ENCODE measurements at places on chromosomes 2 and 18.

GRCh38 chr2:71466301-71467179 is 13.2 kb downstream of the DYSF start:
- no peak for DNase-seq

DNA sequence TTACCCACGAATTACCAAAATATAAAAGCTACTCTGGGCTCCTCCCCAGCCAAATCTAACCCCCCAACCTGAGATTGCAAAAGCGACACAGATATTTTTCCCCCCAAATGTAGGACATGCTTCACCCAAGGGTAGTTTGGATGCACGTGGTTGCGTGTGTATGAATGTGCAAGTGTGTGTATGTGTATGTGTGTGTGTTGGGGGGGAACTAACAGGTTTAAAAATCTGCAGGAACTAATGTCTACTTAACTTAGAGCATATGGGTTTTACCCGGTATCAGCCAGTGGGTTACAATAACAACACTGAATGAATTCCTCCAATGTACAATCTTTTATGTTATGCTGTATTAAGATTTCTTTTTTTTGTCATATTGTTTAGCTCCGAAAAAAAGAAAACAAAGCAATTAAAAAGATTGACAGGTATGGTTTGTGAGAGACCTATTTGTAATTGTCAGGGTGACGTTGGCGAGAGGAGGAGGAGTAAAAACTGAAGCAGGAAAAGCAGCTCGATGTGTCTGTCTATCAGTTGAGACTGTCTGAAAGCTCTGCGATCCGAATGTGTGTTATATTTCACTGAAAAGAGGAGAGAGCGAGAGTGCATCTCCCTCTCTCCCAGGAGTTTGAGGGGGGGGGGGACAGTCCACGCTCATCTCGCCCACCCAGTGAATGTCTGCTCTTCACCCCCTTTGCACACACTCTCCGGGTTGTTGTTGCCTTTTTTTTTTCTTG is at the start of gene TSHZ1:
Gene TSHZ1 (plus strand): TSS at position 524 of the 728 bp plus-strand sequence. CDS start 1,080 bp downstream, outside the sequence.
- peak; percentile 59 for DNase-seq

DNA sequence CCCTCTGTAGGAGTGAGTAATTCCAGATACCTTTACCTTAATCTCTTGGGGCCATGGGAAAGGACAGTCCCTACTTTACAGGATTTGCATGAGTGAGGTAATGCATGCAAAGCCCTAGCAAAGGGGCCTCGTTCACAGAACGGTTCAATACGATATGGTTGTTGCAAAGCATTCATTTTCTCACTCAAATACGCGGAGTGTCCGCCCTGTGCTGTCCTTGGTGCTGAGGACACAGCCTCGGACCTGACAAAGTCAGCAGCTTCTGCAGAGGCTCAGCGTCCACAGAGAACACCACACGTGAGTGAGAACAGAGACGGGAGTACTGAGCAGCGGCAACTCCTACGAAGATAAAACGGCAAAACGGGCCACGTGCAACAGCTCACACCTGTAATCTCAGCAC is 125.7 kb downstream of the EIPR1 start:
- DNase-seq = no peak

DNA sequence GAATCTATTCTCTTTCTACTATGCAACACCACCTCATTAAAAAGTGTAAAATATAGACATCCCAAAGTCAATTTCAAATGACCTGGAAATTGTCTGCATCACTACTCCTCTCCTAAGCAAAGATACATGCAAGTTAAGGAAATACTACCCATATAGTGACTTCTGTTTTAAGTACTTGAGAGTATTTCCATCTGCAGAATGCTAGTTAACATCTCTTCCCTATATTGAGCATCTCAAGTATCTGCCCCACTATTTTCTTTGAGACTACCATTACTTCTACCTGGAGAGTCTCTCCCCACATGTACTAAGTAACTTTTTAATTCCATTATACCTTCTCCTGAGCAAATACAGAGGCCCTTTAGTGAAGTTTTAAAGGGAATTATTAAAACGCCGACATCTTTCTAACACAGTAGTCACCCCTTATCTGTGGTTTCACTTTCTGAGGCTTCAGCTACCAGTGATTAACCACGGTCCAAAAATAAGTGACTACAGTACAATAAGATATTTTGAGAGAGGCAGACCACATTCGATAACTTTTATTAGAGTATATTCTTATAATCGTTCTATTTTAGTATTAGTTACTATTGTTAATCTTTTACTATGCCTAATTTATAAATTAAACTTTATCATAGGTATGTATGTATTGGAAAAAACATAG is 21.8 kb downstream of the CWC22 start:
- DNase-seq = no peak

DNA sequence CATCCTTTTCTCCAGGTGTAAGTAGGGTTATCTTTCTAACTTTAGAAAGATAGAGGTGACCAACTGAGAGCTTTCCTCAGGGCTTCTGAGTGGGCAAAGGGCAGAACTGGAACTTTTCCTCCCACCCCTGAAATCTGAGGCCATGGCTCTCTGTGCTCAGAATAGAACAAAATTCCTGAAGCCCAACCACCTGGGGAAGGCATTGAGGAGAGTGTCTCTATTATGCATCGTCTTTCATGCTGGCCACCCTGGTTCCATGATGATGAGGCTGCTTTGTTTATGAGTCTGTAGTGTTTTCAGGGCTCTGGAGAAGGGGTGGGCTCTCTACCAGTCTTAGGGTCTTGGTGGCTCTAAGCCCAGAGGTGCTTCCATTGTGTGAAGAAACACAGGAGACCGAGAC is 30.7 kb upstream of the IL1R1 start:
- no peak for DNase-seq

- DNase-seq = no peak
Measured at GRCh38 chr2:590214-591175, 86.7 kb downstream of the TMEM18 start.

DNA sequence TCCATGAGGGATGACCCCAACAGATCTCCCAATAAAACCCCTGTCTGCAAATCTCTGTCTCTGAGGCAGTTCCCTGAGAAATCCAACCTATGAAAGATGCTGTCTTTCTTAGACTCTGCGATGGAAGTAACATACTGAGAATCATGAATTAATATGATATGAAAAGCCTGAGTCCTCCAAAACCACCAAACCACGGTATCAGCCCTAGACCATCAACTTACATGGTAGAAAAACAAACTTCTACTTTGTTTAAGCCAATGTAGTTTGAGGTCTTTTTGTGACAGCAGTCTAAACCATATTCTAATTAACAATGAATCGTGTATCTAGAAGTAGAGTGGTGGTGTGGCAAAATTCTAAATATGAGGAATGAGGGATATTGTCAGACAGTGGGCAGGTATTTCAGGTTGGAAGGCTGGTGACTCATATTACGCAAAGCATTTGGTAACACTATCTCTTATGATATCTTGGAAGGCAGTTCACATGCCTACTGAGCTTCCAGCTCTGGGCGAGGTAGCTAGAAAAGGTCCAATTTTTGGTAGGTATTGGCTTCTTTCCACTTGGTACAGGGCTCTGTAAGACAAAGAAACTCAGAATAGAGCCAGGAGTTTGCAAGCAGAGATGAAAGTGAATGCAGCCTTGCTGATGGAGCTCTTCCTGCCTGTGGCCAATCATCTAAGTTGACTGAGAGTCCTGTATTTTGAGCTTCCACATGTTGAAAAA is 215.8 kb downstream of the ZFP36L2 start:
- no peak for DNase-seq

- DNase-seq = peak; percentile 67
Measured at GRCh38 chr2:131682122-131682944, 154.6 kb downstream of the CCDC74A start.

GRCh38 chr18:37762076-37762621 is 196.6 kb upstream of the CELF4 start:
- no peak for DNase-seq

DNA sequence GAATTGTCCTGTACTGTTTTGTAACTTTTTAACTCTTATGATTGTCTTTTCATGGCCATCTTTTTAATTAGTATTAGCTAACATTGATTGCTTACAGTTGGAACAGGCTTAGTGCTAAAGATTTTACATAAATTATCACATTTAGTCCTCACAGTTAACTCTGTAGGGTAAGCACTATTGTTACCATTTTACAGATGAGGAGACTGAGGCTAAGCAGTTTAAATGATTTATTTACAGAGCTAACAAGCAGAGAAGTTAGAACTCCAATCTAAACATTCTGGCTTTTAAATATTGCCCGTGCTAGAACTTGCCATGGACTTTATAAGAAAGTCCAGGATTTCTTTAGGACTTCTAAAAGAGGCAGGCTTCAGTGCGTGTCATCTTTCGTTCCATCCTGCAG is 48.6 kb downstream of the EPAS1 start:
- no peak for DNase-seq

GRCh38 chr2:226137201-226137811 is 662.3 kb downstream of the IRS1 start:
- DNase-seq = no peak

GRCh38 chr2:225995796-225996461 is 596.4 kb downstream of the NYAP2 start:
- DNase-seq = no peak

- peak; percentile 32 for DNase-seq
Measured at GRCh38 chr2:235390108-235390815, 103.6 kb upstream of the AGAP1 start.

DNA sequence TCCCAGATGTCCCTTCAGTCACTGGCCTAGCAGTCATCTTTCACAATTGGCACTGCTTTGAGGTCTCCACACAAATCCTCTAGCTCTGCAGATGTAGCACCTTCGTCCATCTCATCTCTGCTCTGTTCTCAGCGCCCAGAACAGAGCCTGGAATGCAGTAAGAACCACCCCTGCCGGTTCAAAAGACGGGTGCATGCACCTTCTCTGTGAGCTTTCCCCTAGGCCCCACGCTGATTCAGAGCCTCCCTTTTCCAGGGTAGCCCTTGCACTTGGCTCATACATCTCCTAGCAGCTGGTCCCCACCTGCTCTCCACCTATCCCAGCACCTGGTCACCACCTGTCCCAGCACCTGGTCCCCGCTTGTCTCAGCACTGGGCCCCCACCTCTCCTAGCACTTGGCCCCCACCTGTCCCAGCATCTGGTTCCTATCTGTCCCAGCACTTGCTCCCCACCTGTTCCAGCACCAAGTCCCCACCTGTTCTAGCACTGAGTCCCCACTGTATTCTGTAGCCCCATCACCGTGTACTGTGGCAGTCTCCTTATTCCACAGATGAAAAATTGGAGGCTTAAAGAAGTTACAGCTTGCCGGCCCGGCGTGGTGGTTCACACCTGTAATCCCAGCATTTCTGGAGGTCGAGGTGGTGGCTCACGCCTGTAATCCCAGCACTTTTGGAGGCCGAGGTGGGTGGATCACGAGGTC is 4.7 kb upstream of the KCNF1 start:
- no peak for DNase-seq

- DNase-seq = no peak
Measured at GRCh38 chr2:898319-898718, 52.3 kb upstream of the SNTG2 start.

DNA sequence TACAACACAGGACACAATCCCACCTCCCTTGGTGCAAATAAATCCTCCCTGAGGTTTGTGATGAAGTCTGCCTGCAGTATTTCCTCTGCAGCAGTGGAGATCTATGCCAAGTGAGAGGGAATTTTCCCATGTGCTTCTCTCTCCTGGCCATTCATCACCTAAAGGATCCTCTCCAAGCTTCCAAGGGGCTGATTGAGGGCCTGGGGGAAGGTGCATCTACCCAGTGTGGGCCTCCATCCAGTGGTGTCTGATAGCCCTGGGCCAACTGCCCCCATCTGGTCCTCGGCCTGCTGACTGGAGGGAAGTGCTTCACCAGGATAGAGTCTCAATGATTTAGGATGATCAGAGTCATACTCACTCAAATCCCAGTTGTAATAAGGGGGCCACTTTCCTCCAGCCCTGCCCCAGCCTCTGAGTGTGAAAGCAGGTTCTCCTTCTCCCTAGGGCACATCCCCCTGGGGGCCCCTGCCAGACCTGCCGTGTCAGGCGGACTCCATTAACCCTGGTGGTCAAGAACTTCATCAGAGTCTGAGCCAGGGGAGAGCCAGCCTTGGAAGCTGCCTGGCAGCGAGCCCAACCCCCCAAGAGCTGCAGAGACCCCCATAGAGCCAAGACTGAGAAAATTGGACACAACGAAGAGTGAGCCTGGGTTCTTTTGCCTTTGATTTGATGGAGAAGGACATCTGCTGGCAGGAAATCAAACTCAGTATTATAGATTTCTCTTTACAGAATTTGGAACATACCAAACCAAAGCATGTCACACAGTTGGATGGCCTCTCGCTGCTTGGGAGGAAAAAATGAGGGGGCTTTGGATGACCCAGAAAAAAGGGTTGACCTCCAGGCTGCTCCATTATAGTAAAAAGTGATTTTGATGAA is 509.6 kb downstream of the CMPK2 start:
- no peak for DNase-seq

- no peak for DNase-seq
Measured at GRCh38 chr18:59700535-59700967, 3.3 kb upstream of the CCBE1 start.

GRCh38 chr2:181937473-181937872 is 45.9 kb downstream of the ITPRID2 start:
- DNase-seq = no peak

- no peak for DNase-seq
Measured at GRCh38 chr2:226515344-226516055, 284.1 kb downstream of the IRS1 start.

DNA sequence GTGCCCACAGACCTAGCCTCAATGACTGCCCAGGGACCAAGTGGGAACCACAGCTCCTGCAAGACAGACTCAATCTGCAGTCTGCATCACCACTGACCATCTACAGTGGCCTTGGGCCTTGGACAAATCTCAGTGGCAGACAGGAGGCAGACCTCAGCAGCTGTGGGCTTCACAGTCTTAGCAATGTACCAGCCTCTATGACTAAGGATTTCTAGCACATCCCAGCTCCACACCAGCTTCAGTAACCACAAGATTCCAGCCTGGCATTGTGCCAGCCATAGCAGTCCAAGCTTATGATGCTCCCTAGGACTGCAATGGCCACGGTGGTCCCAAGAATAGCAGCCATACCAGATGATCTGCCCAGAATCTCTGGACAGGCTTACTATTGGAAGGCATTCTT is 19.6 kb upstream of the WDR75 start:
- no peak for DNase-seq

- no peak for DNase-seq
Measured at GRCh38 chr2:34578641-34579040, 979.5 kb upstream of the FAM98A start.

DNA sequence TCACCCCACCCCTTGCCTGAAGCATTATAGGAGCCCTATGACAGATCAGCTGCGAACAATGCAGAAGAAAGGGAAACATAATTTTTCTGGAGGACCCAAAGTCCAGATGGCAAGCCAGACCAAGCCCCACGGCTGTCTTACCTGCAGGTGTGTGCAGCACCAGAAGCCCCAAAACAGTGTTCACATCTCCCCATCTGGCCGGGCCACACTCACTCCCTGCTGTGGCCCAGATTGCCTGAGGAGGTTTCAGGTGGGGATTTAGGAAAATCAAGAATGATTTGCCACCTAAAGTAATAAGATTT is 11.7 kb upstream of the STK17B start:
- DNase-seq = no peak

GRCh38 chr2:139031722-139032121 is 251.5 kb upstream of the NXPH2 start:
- DNase-seq = no peak

- no peak for DNase-seq
Measured at GRCh38 chr18:77129150-77129551, 3.4 kb downstream of the MBP start.

- no peak for DNase-seq
Measured at GRCh38 chr2:92073815-92074548, 2797.2 kb upstream of the TEKT4 start.
